ENCODE measurements at places on chromosomes 5 and 9.
A peak's percentile ranks its signal among the peaks of the same experiment; 100 is the strongest.

GRCh38 chr5:14062178-14062577 is 81.0 kb upstream of the TRIO start:
- no peak for DNase-seq

DNA sequence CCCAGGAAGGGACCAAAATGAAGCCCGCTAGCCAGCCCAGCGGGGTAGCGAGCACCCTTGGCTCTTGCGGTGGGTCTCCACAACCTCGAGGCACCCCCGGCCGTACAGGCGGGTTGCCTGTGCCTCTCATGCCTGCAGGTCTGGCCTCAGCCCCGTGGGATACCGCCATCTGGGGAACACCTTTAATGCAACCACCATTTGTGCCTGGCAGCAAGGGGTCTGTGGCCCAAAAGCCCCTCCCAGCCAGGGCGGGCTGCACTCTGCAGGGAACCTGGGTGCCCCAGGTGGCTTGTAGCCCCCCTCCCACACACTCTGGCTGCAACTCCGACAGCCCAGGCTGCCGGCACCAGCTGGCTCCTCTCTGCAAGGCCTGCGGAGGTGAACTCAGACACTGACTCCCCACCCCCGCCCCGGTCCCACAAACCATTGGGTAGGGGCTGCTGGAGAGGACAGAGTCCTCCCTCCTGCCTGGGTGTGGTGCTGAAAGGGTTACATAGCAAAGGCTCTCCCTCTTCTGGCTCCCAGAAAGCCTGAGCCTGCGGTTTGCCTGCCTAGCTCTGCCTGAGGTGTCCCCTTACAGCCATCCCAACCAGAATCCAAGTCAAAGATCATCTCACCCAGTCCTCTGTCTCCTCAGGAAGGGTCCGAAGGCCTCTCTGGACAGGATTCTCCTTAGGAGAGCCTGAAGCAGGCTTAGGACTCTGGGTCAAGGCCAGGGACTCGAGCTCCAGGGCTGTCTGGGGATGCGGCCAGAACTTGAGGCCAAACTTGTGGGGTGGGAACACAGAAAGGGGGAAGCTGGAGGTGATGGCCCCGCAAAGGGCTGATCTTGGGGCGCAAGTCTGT is 109.4 kb downstream of the PSD2 start:
- DNase-seq, result no peak

GRCh38 chr5:554284-554988 is 30.2 kb upstream of the SLC9A3 start:
- peak; percentile 3 for DNase-seq

DNA sequence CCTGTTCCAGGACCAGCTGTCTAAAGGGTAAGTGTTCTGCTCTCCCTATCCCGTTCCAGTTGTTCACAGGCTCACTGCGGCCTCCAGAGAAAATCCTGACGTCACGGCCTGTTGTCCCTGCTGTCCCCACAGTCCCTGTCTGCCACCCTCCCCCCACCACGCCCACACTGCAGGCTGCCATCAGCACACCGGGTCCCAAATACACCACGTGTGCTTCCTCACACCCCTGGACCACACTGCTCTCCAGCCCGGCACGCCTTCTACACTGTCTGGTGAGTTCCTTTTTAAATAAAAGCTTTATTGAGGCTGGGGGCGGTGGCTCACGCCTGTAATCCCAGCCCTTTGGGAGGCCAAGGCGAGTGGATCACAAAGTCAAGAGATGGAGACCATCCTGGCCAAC is 88.3 kb upstream of the RUFY1 start:
- no peak for DNase-seq

- no peak for DNase-seq
Measured at GRCh38 chr5:119274030-119274766, 81.6 kb upstream of the TNFAIP8 start.

GRCh38 chr5:143606043-143606752 is 202.7 kb upstream of the NR3C1 start:
- no peak for DNase-seq

DNA sequence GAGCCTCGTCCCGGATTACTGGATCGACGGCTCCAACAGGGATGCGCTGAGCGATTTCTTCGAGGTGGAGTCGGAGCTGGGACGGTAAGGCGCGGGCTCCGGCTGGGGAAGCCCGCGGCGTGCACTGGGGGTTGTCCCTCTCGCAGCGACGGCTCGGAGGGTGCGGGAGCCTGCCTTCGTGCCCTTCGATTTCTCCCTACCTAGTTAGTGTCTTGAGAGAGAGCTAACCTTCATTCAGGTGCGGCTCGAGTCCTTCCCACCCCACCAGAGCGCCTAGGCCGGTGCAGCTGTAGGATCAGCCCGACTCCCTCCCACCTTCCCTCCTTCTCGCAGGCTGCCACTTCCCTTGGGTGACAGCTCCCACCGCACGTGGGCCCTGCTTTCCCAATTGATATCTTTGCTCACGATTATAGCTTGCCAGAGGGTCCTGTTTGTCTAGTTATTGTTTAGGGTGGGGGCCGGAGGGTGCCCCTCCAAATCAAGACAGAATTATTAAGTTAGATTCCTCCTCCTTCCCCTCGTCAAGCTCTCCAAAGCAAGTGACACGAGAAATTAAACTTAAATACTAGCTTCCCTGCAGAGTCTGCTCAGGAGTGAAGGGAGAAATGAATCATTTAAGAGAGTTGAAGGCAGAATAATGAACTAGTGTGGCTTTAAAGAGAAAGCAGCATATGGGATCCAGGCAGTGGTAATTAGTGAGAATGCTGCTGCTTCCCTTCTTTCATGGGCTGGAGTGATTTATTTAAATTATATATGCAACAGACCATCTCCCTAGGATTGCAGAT is 569 bp downstream of the CAMK4 start:
- DNase-seq, result no peak

DNA sequence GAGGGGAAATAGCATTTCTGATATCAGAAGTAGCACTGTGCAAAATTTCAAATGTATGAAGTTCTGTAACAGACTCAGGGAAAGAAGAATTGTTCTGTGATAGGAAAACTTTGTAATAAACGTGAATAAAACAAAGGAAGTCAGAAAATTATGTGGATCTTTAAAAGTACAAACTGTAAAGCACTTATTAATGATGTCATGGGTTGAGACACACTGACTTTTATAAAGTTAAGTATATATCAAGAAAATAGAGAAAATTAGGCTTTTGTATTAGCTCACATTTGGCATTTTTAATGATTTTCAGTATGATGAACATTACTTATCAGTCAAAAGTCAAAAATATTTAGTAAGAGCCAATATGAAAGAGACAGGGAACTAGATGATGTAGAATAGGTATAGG is 1081.7 kb upstream of the EDIL3 start:
- DNase-seq, result no peak

DNA sequence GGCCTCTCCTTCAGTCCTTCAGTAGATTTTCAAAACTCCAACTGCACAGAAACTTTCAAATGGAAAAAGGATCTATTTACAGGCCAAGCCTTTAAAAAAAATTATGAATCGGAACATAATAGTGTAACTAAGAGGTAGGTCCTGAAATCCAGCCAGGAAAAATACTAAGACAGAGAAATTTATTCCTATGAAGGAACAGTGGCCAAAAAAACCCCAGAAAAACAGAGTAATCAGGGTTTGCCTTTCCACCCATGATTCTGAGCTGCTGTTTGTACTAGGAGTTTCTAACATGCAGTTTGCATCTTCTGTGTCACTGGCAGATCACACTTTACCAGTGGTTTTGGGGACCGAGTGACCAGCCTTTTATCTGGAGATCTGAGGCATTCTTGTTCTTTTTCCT is 93.1 kb upstream of the TMED7 start:
- peak; percentile 22 for DNase-seq

- DNase-seq, result no peak
Measured at GRCh38 chr9:38467404-38467803, 43.1 kb upstream of the IGFBPL1 start.

- no peak for DNase-seq
Measured at GRCh38 chr9:115207003-115207836, 89.3 kb upstream of the TNC start.

- no peak for DNase-seq
Measured at GRCh38 chr9:84731696-84732095, 62.2 kb downstream of the NTRK2 start.

- no peak for DNase-seq
Measured at GRCh38 chr9:127393645-127394044, 3.3 kb upstream of the SLC2A8 start.

DNA sequence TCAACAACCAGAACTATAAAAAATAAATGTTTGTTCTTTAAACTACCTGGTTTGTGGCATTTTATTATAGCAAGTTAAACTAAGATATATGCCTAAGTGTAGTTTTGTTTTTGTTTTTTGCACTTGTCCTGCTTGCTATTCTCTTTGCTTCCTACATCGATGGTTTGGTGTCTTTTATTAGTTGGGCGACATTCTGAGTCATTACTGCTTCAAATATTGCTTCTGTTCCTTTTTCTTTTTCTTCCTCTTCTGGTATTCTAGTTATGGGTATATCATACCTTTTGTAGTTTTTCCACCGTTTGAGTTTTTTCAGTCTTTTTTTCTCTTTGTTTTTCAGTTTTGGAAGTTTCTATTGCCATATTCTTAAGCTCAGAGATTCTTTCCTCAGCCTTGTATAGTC is 86.9 kb downstream of the MACIR start:
- no peak for DNase-seq

- DNase-seq, result no peak
Measured at GRCh38 chr9:11537566-11537965, 924.8 kb upstream of the PTPRD start.

DNA sequence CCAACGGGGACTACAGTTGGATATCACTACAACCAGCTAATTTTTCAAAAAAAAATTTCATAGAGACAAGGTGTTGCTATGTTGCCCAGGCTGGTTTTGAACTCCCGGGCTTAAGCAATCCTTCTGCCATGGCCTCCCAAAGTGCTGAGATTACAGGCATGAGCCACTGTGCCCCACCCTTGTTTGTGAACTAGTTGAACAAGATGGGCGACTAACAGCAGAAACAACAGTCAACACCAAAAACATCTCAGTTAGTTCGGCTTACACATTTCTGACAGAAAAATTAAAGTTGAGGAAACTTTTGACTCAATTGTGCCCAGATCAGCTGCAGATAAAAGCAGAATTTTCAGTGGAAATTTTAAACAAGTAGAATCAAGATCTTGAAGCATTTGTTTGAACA is 470.1 kb downstream of the TLE4 start:
- no peak for DNase-seq

DNA sequence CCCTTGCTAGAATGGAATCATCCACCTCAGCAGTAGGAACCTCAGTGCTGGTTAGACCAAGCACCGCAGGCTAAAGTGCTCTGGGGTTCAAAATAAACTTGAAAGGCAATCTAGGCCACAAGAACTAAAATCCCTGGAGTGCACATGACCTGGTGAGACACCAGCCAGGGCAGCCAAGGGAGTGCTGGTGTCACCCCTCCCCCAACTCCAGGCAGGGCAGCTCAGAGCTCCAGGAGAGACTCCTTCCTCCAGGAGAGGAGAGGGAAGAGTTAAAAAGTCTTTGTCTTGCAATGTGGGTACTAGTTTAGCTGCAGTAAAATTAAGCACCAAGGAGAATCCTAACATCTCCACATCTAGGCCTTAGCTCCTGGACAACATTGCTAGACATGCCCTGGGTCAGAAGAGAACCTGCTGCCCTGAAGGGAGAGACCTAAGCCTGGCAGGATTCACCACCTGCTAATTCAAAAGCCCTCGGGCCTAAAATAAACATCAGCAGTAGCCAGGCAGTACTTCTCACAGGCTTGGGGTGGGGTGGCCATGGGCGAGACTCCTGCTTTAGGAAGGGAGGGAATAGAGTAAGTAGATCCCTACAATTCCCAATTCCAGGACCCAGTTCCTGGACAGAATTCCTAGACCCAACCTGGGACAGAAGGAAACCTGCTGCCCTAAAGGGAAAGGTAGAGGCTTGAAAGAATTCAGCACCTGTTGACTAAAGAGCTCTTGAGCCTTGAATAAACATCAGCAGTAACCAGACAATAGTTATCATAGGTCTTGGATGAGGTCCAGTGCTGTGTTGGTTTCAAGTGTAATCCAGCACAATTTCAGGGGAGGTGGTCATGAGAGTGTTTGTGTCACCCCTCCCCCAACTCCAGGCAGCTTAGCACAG is 25.8 kb downstream of the UGT3A2 start:
- no peak for DNase-seq

- DNase-seq, result no peak
Measured at GRCh38 chr9:109269081-109269480, 51.8 kb downstream of the EPB41L4B start.

- no peak for DNase-seq
Measured at GRCh38 chr5:43204958-43205357, 12.9 kb downstream of the NIM1K start.

GRCh38 chr5:67636091-67636490 is 439.5 kb upstream of the CD180 start:
- DNase-seq, result peak; percentile 79

DNA sequence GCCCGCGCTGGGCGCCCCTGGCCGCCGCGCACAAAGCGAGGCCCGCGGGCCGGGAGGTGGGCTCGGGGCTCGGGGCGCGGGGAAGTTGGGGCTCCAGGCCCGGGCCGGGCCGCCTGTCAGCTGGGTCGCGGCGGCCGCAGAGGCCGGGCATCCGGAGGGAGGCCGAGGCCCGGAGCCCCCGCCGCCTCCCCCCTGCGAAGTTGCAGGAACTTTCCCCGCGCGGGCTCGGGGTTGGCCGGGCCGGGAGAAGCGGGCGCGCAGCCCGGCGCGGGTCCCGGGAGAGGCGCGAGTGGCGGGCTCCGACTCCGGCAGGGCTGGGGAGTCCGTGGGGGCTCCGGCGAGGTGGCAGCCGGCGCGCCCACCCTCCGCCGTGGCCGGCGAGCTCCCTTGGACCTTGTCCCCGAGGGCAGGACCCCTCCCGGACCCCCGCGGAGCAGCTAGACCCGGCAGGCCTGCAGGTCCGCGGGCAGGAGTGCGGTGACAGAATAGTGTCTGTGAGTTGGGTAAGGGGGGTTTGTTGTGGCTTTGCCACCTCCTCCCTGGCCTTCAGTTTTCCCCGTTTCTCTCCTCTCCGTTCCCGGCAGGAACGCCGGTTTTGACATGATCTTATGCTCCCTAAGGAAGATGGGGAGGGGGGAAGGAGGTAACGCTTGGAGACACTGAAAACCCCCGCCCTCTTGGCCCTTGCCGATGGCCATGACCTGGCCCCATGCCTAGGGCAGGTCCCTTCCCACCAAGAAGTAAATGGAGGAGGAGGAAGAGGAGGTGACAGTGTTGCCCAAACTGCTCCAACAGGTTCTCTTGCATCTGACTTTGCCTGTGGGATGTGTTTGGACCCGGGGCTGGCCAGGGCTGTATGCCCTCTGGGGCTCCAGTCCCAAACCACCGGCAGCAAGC is 942 bp downstream of the PHF2 start:
- peak; percentile 69 for DNase-seq

- no peak for DNase-seq
Measured at GRCh38 chr5:92952243-92952642, 628.8 kb downstream of the NR2F1-AS1 start.

DNA sequence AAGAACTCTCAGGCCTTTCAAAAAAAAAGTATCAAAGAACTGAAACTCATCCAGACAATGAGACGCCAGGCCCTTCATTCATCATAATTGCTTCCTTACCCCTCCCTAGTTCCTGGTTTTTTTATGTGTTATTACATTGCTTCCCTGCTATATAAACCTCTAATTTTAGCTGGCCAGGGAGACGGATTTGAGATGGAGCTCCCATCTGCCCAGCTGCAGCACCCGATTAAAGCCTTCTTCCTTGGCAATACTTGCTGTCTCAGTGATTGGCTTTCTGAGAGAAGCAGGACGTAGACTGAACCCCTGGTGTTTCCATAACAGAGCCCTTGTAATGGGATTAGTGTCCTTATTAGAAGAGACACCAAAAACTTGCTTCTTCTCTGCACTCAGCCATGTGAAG is 62.4 kb downstream of the BARX1 start:
- DNase-seq, result no peak

Data from tibial artery (tissue), 4 donors.